Esophagus (tissue), 2 donors: ENCODE measurements at places on chromosomes 2 and 18. TPM values are rescaled to one million over a fixed set of nuclear protein-coding genes. Genes with fewer than 3 reads are reported as not detected.

Gene COL3A1
- 25.2 TPM for polyA plus RNA-seq

Gene NLRC4
- polyA plus RNA-seq = 0.12 TPM

Gene PRKAG3
- polyA plus RNA-seq = not detected

Gene MAPK4
- polyA plus RNA-seq = 0.65 TPM

Gene CNTNAP5
- not detected for polyA plus RNA-seq

Gene ATOH8
- polyA plus RNA-seq = 5.9 TPM

Gene PDE6D
- 18.8 TPM for polyA plus RNA-seq

Gene MRPL44
- 8.6 TPM for polyA plus RNA-seq

Gene CCDC93
- 5.2 TPM for polyA plus RNA-seq

Gene PDE11A
- polyA plus RNA-seq = not detected
